Epithelial cell of esophagus (primary cell): ENCODE measurements at places on chromosomes 6 and 20.
A peak's percentile ranks its signal among the peaks of the same experiment; 100 is the strongest.

DNA sequence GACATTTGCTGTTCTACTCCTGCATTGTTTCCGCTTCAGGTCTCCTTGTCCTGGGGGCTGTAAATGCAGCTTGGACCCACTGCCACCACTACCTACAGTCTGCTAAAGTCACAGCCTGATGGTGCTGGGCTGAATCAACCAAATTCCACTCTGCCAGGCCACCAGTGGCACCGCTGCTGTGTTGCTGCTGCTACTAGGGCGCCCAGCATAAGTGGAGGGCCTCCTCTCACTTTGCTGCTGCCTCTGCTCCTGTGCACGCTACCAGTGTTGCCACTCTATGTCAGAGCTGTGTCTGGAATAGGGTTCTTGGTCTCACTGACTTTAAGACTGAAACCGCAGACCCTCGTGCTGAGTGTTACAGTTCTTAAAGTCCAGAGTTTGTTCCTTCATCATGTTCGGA, 1.4 kb upstream of the SSR1 start:
- DNase-seq, result no peak

DNA sequence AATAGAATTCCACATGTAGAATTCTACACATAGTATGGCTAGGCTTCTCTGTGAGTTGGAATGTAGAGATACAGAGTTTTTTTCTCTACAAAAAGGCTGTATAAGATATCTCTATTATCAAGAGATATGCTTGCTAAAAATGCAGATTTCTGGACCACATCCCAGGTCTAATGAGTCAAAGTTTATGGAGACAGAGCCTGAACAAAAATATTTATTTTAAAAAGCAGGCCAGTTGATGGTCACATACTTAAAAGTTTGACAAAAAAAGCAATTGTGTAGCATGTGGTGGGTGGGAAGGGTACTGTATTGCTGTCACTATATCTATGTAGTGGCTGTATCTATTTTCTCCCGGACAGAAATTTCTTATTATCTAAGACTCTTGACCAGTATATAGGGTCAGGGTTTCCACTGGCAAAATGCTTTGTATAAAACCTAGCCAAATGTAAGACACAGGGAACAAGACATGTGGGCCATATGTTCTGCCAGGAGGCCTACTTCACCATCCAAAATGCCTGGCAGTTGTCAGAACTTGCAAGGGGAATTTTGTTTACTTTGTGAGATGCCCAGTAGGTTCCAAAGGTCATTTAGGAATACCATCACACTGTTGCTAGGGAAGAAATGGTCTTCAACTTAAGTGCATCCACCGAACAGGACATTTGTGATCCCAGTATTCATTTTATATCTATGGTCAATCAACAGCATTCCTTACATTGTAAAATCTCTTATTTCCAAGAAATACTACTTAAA, 60.6 kb downstream of the SHPRH start:
- no peak for DNase-seq

DNA sequence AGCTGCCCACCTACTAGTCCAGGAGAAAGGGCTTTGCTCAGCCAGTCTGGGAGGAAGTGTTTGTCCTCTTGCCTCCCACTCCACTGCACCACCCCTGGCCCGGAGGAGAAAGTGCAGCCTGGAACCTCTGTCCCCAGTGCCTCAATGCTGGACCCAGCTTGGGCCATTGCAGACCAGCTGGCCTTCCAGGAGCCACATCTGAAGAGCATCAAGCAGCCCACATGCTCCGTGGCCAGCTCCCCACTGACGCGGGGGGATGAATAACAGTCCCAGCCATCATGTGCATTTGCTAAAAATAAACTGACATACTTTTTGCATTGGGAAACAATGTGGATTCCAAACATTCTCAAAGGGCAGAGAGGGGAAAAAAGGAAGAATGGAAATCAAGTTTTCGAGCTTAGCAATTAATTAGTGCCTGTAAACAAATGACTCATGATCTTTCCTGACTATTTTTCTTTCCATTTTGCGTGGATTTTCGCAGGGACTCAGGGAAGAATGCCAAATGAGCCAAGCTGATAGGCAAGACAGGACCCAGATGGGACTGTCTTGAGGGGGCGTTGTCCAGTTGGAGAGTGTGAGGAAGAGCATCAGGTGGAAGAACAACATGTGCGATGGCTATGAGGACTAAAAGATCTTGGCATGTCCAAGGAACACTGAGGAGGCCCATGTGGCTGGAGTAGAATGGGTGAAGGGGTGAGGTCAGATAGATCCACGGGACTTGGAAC, 34.1 kb downstream of the CEBPB start:
- DNase-seq, result no peak

- DNase-seq, result no peak
Measured at GRCh38 chr6:137119196-137120104, 54.0 kb downstream of the IL22RA2 start.

DNA sequence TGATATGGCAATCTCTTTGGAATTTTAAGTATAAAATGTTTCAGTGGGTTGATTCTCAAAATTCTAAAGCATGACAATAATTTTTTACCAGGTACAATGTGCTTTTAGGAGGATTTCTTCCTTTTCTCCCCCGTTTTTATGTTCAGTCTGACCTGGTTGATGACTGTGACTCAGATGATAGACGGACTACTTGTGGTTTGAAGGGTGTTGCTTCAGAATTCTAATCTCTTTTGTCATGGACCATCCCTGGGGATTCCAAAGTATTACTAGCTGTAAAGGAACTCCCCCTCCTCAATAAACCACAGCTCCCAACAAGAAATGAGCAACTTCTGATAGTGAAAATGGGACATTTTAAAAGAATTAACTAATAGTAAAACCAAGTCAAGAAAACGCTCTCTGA, 34.9 kb upstream of the TNFAIP3 start:
- peak; percentile 91 for DNase-seq

DNA sequence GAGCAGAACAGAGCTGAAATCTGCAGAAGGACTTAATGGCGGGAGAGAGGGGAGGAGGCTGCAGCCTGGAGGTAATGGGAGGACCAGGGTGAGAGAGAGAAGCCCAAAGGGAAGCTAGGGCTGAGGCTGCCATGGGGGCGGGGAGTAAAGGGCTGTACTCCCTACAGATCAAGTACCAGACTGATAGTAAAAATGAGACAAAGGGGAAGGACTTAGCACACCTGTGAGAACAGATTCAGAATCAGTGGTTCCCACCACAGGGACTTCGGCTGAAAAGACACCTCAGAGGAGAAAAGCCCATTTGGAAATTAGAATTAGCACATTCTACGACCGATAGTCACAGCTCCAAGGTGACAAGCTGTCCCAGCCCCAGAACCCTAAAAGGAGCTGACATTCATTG, 6.4 kb upstream of the TBXT start:
- DNase-seq, result no peak

DNA sequence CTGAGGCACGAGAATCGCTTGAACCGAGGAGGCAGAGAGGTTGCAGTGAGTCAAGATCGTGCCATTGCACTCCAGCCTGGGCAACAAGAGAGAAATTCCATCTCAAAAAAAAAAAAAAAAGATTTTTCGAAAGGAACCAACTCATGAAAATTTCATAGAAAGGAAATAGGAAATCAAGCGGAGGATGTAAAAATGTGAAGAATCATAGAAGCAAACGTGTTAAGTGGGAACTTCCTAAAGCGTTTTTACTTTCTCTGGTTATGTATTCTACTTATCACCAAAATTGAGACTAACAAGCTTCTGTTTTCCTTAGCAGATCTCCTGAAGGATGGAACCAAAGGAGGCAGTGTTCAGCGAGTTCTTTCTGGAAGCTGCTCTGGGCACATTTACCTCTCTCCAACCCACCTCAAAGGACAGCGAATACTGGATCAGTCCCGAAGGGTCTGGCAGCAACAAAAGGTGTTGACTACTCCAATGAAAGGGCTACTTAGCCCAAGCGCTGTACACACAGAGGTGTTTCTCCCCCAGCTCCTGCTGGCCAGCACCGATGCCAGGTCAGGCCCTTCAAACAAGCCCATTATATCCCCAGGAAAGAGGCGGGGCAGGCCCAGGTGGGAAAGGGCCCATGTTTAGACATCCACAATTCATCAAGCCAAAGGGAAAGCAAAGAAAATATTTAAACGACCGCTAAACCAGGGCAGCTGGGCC, 327.5 kb upstream of the JARID2 start:
- no peak for DNase-seq

GRCh38 chr6:125867483-125867942, 76.8 kb downstream of the NCOA7 start:
- peak; percentile 98 for DNase-seq

DNA sequence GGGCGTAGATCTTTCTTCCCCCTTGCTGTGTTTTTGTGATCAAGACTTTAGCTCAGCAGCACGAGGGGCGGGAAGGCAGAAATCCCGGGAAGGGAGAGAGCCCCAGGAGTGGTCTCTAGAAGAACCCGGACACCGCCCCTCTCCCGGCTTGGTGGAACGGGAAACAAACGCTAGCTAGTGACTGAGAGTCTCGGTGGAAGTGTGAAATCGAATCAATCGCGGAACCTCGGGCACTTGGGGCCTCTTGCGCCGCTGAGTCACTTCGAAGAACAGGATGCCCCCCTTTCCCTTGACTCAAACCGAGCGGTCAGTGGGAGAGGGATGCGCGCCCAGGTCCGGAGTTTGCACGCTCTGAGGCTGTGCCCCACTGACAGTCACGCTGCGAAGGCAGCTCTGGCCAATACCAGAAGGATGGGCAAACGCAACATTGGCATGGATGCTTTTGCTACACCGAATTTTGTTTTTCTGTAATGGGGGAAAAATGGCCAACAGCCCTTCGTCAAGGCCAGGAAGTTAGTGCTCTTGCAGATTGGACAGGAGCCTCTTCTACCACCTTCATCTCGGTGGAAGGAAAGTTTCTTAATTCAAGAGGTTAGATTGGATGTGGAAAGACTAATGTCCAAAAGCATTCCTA, 1.6 kb upstream of the OLIG3 start:
- no peak for DNase-seq

GRCh38 chr20:10565922-10566897, 107.6 kb downstream of the JAG1 start:
- peak; percentile 22 for DNase-seq

- no peak for DNase-seq
Measured at GRCh38 chr20:62624719-62625453, 17.4 kb upstream of the SLCO4A1 start.

- DNase-seq, result no peak
Measured at GRCh38 chr6:331622-332521, 39.6 kb downstream of the DUSP22 start.

- DNase-seq, result peak; percentile 83
Measured at GRCh38 chr6:36267731-36268477, 2.0 kb upstream of the PNPLA1 start.

DNA sequence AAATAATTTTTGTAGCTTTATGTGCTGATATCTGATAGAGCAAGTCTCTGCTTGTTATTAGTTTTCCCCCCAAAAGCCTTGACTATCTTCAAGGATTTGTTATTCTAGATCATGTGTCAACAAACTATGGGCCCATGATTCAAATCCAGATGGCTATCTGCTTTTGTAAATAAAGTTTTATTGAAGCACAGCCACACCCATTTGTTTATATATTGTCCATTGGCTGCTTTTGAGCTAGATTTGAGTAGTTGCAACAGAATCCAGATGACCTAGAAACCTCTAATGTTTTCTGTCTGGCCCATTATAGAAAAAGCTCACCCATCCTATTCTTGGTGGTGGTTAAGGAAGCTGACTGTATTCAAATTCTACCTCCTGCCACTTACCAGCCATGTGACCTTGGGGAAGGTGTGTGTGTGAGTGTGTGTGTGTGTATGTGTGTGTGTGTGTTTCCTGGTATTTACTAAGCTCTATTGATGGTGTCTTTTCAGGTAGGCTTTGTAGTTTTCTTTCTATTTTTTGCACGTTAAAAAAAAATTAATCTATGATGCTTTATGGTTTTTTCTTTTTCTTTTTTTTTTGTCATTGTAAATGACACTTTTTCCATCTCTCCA, 1.3 kb upstream of the GTSF1L start:
- no peak for DNase-seq

DNA sequence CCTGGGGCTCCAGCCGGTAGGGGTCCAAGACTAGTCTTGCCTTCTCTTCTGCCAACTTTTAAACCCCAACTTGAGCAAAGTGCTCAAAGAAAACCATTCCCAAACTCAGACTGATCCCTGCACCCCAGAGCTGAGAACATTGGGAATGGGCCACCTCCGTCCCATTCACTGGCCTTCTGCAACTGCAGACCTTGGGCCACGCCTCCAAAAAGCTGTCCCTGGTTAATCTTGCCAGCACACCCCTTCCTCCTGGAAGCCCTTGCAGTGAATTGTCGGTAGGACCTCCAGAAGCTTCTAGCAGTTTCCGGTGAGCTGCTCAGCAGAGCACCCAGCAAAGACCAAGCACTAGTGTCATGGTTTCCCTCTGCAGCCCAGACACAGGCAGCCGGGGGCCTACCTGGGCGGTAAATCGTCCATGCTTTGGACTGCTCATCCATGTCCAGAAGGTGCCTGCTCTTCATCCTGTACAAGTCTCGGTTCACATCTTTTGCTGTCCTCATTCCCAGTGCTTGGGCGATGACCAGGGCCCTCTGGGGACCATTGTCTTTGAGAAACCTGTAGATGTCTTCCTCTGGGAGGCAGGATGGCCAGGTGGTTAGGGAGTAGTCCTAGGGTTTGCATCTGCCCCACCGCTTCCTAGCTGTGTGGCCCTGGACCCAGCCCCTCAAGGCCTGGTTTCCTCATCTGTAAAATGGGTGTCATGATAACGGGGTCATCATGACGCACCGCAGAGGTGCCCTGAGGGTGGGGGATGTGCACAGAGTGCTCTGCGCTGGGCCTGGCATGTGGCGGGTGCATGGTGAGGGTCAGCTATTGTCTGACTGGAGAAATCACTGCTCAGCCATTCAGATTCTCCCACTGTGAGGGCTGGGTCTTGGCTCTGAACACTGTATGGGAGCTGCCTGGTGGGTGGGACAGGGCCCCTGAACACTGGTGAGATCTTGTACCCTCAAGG, 5.5 kb downstream of the ZBP1 start:
- no peak for DNase-seq

- peak; percentile 16 for DNase-seq
Measured at GRCh38 chr6:87501809-87502572, 29.2 kb downstream of the SLC35A1 start.

GRCh38 chr6:111941686-111942330, 68.6 kb upstream of the FYN start:
- DNase-seq, result no peak

DNA sequence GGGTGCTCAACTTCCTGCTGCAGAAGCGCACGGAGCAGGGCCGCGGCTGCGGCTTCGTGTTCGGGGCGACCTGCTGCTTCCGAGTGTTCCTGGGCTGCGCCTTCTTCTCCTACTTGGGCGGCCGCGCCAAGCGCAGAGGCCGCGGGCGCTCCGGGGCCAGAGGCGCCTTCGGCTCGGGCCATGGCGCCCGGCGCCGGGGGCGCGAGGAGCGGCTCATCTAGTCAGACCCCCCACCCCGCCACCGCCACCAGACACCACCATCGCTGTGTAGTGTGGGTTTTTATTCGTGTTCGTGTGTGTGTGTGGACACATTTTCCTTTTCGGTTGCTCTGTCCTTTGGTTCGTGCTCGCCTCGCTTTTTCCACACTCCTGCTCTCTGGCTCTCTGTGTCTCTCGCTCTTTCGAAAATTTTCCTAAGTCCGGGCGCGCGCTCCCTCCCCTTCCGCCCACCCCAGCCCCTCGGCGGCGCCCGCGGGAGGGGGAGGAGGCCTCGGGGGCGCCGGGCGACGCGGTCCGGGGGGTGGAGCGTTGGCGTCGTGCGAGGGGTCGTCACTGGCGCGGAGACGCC, 38.1 kb downstream of the GNAS start:
- DNase-seq, result peak; percentile 64
